ENCODE measurements at places on chromosomes 13 and 19.
A peak's percentile ranks its signal among the peaks of the same experiment; 100 is the strongest.

DNA sequence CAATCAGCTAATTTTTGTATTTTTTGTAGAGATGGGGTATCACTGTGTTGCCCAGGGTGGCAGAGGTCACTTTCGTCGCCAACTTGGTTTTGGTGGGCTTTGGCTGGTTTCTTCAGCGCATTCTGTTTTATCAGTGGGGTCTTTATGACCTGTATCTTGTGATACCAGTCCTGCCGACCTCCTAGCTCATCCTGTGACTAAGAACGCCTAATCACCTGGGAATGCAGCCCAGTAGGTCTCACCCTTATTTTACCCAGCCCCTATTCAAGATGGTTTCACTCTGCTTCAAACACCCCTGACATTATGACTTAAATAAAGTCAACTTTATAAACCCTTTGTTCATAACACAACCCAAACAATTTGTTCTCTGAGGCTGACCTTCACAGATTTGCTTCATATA lies 3.0 kb upstream of the ZNF878 start:
- no peak for DNase-seq

DNA sequence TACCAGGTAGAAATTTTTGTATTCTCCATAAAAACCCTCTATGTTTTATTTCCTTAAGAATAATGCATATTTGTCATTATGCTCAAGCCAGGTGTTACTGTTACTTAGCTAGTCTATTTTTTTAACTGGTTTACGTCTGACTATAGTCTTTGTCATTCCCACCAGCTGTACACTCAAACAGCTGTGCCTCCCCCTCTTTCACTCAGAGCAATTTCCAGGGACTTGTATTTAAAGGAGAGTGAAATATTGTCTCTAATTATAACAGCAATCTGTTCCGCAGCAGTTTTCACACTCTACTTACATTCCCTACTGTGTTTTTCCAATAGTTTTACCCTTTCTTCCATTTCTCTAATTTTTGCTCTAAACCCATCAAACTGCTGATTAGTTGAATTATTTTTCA lies 813.6 kb upstream of the MIR17HG start:
- no peak for DNase-seq

DNA sequence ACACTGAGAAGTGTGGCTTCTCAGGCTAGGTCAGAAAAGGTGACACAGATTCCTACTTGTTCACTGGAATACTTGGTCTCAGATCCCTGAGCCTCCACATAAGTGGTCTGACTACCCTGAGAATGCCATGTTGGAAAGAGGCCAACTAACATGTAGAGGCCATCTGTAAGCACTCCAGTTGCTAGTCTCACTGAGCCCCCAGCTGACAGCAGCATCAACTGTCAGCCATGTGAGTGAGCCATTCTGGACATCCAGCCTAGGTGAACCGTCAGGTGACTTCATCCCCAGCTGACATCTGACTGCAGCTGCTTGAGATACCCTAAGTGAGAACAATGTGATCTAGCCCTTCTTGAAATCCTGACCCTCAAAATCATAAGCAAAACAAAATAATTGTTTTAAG lies 18.1 kb upstream of the ARL11 start:
- no peak for DNase-seq

GRCh38 chr13:34675626-34676025 lies 266.4 kb upstream of the NBEA start:
- DNase-seq: no peak

DNA sequence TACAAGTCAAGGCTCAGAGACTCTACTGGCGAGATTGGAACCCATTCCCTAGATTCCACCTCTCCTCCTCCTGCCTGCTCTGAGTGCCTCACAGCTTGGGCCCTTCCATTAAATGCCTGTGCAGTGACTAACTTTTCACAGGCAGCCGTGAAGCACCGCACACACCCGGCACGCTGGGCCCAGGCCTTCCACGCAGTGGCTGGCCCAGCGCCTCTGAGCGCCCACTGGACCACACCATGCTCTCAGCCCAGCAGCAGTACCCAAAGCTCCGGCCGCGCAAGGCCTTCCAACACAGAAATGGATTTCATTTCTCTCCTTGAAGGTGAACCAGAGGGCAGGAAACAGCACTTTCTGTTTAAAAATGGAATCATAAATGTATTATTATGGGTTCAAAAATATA lies 26.0 kb downstream of the RAB20 start:
- DNase-seq: no peak

DNA sequence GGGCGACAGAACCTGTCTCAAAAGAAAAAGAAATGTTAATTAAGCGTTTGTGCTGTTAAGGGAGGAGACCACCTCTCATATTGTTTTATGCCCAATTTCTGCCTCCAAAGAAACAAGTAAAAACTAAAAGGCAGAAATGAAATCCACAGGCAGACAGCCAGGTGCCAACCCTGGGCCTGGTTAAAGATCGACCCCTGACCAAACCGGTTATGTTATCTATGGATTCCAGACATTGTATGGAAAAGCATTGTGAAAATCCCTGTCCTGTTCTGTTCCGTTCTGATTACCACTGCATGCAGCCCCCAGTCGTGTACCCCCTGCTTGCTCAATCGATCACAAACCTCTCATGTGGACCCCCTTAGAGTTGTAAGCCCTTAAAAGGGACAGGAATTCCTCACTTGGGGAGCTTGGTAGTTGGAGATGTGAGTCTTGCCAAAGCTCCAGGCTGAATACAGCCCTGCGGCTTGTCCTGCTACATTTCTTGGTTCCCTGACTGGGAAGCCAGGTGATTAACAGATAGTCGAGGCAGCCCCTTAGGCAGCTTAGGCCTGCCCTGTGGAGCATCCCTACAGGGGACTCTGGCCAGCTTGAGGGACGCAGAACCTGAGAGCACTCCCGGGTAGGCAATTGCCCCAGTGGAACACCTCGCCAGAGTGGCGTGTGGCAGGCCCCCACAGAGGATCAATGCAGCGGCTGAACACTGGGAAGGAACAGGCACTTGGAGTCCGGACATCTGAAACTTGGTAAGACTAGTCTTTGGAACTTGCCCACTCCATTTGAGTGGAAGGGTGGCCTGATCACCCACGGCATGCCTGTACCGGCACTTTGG lies 748 bp upstream of the ZNF552 start:
- DNase-seq: no peak

DNA sequence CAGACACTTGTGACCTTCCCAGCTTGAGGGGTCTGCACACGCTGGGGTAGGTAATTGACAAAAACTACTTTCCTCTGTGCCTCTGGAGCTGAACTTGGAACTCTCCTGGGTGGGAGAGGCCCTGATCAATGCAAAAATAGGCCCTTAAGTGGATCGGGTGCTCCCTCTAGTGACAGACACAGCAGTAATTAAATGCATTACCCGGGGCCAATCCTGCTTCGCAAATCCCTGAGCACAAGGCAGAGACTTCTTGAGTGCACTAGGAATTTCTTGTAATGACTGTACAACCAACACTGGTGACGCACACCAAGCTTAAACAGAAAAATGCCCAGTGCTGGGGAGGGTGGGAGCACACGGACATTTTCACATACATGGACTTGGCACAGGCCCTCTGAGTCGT lies 10.6 kb upstream of the UBE2S start:
- DNase-seq: peak; percentile 40

- no peak for DNase-seq
These were observed 90.6 kb downstream of the KL start for GRCh38 chr13:33106656-33107360.

DNA sequence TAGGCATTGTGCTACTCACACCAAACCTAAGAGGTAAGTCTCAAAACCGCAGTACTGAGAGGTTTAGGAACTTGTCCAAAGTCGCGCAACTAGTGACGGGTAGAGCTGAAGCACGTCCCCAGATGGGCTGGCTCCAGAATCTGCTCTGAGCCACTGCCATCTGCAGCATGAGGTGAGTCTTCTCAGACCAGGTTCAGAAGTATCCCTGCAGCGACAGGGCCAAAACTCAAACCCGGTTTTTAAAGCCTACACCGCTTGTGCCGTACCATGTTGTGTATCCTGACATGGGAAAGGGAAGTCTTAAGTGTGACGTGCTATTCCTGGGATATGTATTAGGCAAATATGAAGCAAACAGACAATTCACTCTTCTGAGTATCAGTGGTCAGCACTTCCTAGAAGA lies 45.1 kb downstream of the ATP7B start:
- no peak for DNase-seq

DNA sequence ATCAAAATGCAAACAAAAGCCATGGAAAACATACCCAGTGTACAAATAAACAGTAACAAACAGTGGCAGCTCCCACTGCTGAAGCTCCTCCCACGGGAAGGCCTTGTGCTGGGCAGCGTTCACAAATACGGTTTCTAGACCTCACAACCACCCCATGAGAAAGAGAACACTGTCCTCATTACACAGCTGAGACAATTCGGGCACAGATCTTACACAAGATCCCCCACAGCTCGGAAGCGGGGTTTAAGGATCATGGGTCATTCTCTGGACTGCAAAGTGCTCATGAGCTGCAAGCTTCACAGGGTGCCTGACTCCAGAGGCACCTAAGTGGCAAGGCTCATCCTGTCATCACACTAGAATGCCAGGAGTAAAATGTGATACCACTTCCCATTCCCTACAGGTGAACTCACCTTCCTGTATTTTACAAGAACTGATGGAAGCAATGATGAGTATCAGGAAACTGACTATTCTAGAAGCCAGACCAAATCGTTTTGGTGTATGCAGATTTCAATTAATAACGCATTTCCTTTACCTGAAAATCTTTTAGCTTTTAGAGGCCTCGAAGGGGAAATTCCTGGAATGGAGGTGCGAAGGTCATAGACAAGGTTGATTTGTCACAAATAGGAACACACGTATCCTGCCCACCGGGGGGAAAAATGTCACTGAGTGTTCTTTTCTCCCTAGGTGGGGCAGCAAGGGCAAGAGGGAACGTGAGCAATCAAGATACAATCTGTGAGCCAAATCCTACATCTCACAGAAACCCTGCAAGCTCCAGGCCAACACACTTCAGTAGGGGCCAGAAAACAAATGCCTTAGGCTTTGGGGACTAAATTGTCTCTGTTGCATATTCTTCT lies 41.2 kb downstream of the STK24 start:
- no peak for DNase-seq

GRCh38 chr19:46025835-46026234 lies 3.0 kb upstream of the PGLYRP1 start:
- no peak for DNase-seq

DNA sequence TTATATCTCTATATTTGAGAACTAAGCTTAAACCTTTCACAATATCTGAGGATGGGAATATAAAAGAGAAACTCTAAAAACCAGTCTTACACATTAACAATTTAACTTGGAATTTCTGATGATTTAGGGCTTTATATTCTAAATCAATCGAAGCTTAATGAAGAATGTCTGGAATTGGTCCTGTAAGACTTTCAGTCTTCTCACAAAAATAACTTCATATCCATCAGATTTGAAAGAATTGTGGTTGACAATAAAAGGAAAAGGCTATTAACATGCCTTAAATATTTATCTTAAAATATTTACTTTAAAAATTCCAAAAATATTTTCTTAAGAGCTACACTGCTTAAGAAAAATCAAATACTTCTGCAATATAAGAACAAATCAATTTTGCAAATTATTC lies 27.3 kb downstream of the MYCBP2 start:
- DNase-seq: no peak

GRCh38 chr19:19214892-19215291 lies 3.1 kb downstream of the NCAN start:
- no peak for DNase-seq

DNA sequence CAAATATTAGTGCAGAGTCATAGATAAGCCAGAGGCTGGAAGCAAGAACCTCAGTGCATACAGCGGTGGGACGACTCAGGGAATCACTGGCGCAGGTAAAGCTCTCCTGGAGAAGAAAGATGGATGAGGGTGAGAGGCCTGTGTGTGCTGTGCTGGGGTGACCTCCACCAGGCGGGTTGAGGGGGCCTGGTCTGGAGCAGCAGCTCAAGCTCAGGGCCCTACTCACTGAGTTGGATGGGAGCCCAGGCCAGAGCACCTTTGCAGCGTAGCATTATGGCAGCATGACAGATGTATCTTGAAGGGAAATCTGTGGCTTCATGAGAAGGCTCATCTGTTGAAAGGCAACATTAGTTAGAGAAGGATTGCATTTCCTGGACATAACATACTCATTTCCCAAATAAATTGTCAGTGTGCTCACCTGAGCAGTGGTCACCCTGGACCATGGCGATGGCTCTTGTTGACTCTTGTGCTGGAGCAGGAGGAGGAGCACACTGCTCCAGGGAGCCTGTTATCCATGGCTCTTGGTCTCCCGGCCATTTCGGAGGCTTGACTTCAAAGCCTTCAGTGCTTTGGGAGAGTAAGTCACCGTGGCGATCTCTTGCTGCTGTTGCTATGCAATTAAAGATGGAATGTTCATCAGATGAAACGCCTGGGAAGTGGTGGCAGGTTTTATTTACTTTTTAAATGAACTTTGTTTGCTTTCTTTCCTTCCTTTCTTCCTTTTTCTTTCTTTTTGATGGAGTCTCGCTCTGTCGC lies 25.0 kb downstream of the HNRNPM start:
- DNase-seq: no peak

DNA sequence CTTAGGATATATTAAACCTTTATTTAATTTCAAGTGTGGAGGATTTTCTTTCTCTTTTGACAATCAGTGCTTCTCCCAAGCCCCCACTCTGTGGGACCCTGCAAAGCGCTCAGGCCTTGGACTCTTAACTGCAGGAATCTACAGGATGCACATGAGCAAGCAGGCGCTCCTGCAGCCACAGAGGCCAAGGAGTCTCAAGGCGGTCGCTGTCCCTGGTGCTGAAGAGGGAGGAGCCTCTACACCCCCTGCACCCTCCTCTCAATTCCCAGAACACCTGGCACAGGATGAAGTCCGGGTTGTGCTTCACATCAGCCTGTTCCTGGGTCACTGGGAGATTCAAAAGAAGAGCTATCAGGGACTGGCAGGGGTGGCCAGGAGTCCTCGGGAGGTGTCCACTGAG lies 13.5 kb downstream of the OR10H4 start:
- no peak for DNase-seq

- no peak for DNase-seq
These were observed 4.4 kb downstream of the SPC24 start for GRCh38 chr19:11151181-11151580.

DNA sequence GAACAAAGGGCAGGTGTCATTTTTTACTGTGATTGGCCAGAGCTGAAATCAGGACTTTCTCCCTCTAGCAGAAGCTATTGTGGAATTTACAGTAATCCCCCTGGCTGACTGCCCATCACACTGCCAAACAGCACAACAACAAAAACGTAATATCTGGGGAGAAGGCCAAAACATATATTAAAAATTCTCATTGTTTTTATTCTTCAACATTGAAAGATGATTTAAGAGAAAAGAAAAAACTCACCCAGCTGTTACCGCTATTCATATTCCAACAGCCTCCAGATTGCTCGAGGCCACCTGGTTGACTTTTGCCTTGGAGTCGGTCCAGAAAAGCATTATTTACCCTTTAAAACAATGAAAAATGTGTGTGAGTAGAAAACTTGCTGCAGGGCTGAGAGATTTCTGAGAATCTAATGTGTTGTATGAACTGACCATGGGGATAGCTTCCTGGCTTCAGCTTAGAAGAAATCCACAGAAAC lies 97.2 kb downstream of the EPSTI1 start:
- DNase-seq: no peak

GRCh38 chr19:51980116-51980736 lies 6.4 kb downstream of the ZNF350 start:
- no peak for DNase-seq

All from GM12864 (cell line).